A549 treated with RU486 at 1 μM for 4 hours (cell line): ENCODE measurements at places on chromosomes 1 and 21. TPM values are rescaled to one million over a fixed set of nuclear protein-coding genes. Genes with fewer than 3 reads are reported as not detected.

Gene PTTG1IP
- 88.0 to 98.1 TPM (median 96.5 TPM) in 5 replicates for total RNA-seq

Gene ATAD3C
- total RNA-seq: not detected in 5 replicates

Gene ADAMTS4
- not detected in 5 replicates for total RNA-seq

Gene FAM167B
- 0.29 to 0.57 TPM (median 0.48 TPM) in 4 of 5 replicates, not detected in the other for total RNA-seq

Gene KCNH1
- 1.6 to 3.4 TPM (median 2.8 TPM) in 5 replicates for total RNA-seq

Gene KCNJ9
- not detected in 5 replicates for total RNA-seq

Gene IGSF8
- total RNA-seq: 5.6 to 10.4 TPM (median 8.4 TPM) in 5 replicates

Gene B4GALT2
- 43.9 to 72.3 TPM (median 64.9 TPM) in 5 replicates for total RNA-seq

Gene NES
- total RNA-seq: 1.2 to 1.7 TPM (median 1.3 TPM) in 5 replicates

Gene SLC35F3
- 4.1 to 5.3 TPM (median 5.1 TPM) in 5 replicates for total RNA-seq

Gene S100A6
- total RNA-seq: 3,071 to 3,604 TPM (median 3,274 TPM) in 5 replicates

Gene PTPN22
- total RNA-seq: 0.07 TPM in 1 of 5 replicates, not detected in the others

Gene LRRC53
- not detected in 5 replicates for total RNA-seq
